Right ventricle myocardium superior (tissue), 1 donor: ENCODE measurements at places on chromosomes 1 and 21.

GRCh38 chr21:15219039-15219438, 154.2 kb upstream of the NRIP1 start:
- DNase-seq: no peak

- DNase-seq: no peak
Observed at GRCh38 chr1:18783705-18784481, 75.6 kb downstream of the TAS1R2 start.

- DNase-seq: no peak
Observed at GRCh38 chr1:43930168-43930948, 3.2 kb upstream of the ARTN start.

GRCh38 chr1:226875641-226876295, 5.4 kb downstream of the PSEN2 start:
- DNase-seq: no peak

DNA sequence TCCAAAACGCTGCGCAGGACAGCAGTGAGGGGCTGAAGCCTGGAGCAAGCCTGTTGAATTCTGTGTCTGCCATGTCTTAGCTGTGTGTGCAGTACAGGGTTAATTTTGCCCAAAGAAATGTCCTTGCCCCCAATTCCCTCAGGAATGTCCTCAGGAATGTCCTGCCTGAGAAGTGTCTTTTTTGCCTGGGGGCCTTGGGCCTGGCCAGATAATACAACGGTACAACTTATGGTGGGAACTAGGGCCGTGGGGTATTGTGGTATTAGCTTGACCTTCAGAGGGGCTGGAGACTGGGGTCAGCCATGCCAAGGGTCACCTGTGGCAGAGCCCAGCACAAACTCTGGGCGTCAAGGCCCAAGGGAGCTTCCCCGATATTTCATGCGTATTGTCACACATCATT, 107.7 kb downstream of the AJAP1 start:
- no peak for DNase-seq

- DNase-seq: no peak
Observed at GRCh38 chr1:168939110-168939946, 167.2 kb upstream of the ATP1B1 start.

- DNase-seq: no peak
Observed at GRCh38 chr1:50109647-50110075, 941 bp downstream of the ELAVL4 start.

DNA sequence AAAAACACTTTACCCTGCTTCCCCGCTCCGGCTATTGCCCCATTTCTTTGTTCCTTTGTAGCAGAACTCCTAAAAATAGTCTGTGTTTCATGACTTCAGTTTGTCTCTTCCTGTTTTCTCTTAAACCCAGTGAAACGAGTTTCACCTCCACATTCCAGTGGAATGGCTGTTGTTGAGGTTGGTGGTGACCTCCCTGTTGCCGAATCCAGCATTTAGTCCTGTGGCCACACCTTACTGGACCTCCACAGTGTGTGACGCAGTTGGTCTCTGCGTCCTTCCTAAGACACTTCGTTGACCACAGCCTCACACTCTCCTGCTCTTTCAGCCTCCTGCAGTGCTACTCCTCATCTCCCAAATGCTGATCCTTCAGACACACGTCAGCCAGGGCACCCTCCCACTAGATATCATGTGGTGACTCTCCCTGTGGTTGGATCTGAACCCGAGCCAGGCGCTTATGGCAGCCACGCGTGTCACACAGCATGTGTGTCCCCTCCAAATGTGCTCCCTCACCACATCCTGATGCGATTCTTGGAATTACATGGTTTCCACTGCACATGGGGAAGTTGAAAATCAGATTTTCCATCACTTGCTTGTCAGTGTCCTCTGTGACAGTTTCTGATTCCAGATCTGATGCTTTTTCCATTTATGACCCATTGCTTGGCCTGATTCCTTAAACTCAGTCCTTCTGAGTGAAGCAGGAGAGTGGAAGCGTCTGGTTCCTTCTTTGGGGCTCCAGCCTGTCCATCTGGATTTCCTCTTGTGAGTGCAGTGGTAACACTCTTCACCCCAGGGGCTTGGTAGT, 99.1 kb upstream of the ARTN start:
- DNase-seq: no peak

DNA sequence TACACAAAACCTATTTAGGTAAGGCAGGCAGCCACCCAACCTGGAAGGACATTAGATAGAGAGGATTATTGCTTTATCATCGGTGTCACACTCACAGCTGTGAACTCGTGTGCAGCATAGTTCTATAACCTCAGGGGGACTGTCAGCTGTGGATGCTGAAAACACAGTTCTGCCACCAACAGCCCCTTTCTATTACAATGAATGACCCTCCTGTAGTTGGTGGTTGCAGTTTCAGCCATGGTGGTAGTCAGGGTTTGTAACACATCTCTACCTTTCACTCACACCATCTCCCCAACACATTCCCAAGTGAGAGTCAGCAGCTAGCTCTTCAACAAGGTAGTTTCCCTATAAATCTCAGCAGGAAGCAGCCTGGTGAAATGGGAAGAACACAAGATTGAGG, 136.8 kb downstream of the ZC3H11B start:
- no peak for DNase-seq

DNA sequence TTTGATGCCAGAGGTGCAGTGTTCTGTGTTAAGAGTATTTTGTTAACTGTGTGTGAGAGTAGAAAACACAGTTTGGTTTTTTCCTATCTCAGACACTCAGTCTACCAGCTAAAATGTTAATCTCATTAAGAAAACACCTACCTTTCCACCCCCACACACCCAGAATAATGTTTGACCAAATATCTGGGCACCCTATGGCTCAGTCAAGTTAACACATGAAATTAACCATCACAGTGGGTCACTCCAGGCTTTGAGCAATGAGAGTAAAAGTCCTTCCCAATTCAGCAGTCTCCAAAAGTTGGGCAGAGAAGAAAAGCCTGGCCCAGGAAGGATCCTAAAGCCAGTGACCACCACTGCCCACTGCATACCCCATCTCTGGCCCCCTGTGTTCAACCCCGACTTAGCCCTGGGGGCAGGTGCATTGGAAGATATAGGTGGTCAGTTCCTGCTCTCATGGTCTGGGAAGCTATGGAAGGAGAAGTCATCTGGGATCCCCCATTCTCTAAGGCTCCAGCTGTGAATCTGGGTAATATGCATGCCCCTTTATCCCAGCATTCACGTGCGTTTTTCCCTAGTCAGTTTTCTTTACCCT, 50.2 kb upstream of the CSF3R start:
- no peak for DNase-seq

DNA sequence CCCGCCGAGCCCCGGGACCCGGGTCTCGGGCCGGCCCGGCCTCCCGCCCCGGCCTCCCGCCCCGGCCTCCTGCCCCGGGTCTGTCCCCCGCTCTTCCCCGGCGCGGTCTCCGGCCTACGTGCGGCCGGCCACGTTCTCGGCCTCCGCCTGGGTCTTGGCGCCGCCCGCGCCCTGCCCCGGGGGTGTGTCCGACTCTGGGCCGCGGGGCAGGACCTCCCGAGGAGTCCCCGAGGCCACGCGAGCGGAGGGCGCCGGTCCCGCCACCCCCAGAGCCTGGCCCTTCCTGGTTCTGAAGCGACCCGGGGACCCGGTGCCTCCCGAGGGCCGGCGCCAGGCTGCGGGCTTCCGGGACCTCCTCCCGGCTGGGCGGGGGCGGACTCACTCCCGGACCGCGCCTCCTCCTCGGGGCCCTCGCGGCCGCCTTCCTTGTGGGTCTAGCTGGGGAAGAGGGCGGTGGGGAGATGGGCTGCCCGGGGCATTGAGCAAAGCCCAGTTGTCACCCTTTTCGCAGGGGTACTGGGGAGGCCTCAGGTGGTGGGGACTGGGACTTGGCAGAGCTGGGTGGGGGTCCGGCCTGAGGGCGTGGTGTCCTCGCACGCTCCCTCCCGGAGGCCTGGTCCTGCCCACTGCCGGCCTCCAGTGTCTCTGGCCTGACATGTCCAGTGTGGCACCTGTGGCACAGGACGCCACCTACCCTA, 558 bp downstream of the PFKL start:
- peak; percentile 87 for DNase-seq

DNA sequence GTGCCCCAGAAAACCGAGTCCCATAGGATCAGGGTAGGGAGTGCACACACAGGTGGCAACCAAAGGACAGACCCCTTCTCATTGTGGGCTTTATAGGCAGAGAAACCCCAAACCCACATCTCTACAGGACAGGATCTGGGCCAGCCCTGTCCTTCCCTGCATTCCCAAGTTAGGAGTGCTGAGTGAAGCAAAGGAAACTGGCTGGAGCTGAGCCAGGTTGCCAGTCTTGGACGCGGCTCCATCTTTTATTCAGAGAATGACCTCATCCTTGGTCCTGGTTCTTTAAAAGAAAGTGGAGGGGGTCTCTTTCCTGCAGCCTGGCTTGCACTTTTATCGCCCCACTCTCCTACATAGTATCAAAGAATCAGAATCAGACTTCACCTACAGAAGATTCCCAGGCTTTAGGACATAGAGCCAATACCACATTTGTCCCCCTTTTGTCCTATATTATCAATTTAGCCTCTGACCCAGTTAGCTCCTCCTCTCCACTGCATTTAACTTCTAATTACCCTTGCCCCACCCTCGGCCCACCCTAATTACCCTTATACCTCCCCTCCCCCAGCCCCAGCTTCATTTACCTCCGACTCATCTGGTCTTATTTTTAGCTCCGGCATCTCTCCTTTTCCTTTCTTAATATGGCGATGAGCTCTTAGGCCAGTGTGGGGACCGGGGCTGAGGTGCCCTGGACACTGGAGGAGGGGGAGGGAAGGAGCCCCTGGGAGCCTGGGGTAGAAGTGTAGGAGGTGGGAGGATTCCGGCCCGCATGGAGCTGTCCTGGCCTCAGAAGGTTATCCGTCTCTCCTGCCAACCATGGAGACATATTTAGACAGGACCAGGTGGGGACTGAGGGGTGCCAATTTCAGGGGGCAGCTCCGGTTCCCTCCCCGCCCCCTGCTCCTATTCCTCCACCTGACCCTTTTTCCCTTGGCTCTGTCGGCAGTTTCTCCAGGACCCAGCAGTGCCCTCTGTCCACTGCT, at the start of gene CASQ1:
CASQ1 (plus strand) TSS at position 927 of the 977 bp plus-strand sequence. CDS start 177 bp downstream, outside the sequence.
- DNase-seq: peak; percentile 79
